Stimulated activated CD4-positive, alpha-beta T cell treated with anti-CD3 and anti-CD28 coated beads, Interleukin-4, amount 100 ng/mL, for 48 hours (primary cell): ENCODE measurements at places on chromosomes 2 and 18.

DNA sequence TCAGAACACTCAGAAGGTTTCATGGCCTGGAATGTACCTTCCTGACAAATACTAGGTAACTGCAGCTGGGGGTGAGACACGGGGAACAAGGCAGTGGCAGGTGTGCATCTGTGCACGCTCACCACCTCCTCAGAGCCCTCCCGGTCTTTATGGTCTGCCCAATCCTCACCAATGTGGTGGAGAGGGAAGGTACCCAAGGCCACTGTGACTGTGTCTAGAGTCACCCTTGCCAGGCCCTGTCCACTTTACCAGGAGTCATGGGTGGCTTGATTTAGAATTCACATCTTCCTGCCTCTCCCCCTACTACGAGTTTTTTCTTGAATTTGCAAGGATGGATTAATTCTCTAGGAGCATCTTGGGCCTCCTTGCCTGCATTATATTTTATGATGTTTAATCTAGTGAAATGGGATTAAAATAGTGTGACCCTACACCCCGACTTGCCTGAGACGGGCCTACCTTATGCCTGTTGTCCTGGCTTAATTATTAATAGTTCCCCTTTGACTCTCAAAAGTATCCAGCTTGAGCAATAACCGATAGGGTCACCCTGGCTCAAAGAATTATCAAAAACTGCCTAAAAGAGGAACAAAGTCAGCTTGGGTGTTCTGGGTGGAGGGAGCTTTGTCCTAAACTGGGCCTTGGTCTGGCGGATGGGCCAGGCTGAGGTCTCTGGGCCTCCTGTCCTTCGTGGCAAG, 56.5 kb downstream of the ACAA2 start:
- no peak for DNase-seq

DNA sequence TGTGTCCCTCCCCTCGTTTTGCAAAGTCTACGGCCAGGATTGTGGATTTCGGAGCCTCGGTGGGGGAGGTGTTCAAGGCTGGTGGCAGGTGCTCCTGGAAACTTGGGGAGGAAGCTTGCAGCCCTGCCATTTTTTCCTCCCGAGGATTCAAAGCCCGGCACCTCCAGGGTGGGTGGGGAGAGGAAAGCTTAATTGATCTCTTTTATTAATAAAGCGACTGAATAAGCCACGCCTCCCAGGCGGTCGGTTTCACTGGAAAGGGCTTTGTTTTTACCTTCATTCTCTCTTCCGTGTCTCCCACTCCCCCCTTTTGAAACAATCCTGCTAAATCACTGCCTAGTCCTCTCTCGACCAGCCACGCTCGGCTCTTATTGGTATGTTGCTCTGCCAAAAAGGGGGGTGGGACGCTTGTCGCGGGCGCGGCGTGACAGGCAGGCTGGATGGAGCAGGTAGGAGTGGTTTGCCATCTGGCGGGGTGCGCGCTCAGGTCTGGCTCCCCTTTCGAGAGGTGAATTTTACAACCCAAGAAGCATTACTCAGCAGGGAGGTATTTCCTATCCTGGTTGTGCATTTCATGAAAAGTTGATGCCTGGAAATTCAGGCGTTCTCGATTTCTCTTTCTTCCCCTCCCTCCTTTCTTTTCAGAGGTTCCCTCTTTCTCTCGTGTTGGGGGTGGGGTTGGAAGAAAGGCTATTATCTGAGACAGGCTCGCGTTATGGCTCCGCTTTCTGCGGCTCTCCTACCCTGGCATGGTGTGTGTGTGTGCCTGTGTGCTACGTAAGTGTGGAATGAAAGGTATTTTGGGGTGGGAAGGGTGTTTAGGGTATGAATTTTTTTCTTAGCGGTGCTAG, 1.4 kb downstream of the NEDD4L start:
- DNase-seq = peak; percentile 18

GRCh38 chr2:25131567-25132298, 36.6 kb downstream of the POMC start:
- no peak for DNase-seq

DNA sequence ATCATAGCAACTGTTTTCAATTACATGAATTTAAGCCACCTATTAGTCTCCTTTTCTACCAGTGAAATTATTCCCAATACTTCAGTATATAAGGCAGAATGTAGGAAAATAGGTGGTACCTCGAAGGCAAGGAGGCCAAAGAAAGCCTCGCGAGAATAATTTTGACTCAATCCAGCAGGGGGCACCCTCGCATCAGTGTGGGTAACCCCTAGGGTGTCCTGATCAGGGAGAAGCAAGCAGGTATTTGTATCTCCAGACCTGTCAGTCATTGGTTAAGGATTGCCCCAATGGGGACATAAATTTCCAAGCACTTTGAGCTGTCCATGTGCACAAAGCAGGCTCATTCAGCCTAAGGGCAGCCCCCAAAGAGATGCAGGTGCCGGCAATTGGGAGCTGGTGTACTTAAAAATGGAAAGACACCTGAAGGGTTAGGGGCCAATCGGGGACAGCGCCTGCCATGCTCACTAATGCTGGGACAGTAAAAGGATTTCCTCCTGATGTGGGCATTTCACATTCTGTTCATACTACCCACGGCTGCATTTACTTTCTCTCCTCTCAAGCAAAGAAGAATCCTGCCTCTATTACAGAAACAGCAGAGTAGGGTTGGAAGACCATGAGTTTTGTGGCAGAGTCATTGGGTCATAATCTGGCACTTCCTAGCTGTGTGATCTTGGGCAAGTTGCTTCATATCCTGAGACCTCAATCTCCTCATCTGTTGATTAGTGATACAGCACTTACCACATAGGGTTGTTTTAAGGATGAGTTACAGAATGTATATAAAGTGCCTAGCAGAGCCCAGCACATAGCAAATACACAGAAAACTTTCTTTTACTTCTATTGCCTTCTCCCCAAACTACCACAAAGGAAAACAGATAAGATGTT, 136.1 kb downstream of the ICOS start:
- peak; percentile 69 for DNase-seq

DNA sequence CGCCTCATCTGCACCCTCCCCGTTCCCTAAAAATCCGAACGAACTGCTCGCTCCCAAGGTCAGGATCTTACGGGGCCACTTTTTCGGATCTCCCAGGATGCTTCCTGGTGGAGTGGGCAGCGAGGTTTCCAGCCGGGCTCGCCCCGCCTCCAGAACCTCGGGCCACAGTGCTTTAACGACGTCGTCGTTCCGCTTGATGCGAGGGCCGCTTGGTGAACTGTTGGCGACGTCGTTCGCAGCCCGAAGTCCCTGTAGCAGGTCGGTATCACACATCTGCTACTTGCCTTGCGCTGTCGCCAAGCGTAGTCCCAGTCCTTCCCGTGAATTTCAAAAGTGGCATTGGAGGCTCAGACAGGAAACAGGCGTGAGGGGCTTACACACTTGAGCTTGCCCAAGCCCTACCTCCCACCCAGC, 15.3 kb downstream of the EVX2 start:
- no peak for DNase-seq

DNA sequence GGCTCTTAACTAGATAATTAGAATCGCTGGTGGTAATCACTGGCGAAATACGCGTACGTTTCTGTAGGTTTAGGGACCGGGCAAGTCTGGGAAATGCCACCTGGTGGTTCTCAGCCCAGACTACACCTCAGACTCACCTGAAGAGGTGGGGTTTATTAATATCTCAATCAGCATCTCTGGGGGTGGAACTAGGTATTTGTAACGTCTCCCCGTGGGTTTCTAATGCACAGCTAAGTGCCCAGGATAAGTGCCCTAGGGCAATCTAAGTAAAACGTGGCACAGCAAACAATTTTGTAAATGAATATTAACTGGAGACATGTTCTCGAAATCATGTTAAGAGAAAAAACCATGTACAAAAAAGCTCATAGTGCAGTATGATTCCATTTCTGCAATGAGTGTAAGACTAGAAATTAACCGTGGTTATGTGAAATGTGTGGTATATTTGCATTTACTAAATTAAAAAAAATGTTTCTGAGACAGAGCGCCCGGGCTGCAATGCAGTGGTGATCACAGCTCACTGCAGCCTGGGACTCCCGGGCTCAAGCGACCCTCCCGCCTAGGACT, 760 bp upstream of the CNOT11 start:
- DNase-seq = no peak

- no peak for DNase-seq
Observed at GRCh38 chr2:7730990-7731389, 813.8 kb downstream of the RNF144A start.

DNA sequence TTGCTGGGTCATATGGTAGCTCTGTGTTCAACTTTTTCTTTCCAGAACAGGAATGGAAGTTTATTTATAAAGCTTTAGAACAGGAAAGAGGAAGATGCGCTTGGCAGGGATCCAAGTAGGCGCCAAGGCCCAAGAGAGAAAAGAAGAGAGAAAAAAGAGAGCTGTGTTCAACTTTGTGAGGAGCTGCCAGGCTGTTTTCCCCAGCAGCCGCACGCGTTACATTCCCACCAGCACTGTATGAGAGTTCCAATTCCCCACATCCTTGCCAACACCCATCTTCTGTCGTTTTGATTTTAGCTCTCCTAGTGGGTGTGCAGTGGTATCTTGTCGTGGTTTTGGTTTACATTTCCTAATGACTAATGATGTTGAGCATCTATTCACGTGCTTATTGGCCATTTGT, 51.4 kb downstream of the KCNF1 start:
- no peak for DNase-seq

- no peak for DNase-seq
Observed at GRCh38 chr2:68429311-68429826, 37.7 kb downstream of the FBXO48 start.

DNA sequence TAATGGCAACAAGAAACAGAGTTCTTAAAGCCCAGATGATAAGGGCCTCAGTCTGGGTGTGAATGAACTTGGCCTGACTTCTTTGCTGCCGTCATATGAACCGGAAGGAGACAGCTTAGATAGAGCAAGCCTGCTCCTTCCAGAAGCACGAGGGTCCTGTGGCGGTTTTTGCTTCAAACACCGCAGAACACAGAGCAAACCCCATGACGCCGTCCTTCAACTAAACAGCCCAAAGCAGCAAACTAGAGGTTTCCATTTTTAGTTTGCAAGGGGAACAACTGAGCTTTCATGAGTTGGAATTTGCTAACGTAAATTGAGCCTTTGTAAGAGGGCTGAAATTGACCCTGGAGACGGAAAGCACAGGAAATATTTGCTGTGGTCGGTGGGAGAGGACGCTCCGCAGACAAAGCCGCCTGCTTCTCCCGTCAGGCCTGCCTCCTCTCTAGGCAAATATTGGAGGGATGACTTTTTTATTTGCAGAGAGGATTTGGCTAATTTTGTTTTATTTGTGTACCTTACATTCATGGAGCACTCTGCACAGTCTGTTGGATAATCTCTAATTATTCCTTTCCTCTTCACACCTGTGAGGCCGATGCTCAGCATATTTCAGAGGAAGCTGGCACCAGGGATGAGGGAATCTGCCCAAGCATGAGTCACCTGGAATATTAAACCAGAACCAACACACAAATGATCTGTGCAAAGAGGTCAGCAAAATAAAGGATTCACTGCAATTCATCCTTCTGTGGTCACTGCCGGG, 134.0 kb upstream of the NCK2 start:
- no peak for DNase-seq

DNA sequence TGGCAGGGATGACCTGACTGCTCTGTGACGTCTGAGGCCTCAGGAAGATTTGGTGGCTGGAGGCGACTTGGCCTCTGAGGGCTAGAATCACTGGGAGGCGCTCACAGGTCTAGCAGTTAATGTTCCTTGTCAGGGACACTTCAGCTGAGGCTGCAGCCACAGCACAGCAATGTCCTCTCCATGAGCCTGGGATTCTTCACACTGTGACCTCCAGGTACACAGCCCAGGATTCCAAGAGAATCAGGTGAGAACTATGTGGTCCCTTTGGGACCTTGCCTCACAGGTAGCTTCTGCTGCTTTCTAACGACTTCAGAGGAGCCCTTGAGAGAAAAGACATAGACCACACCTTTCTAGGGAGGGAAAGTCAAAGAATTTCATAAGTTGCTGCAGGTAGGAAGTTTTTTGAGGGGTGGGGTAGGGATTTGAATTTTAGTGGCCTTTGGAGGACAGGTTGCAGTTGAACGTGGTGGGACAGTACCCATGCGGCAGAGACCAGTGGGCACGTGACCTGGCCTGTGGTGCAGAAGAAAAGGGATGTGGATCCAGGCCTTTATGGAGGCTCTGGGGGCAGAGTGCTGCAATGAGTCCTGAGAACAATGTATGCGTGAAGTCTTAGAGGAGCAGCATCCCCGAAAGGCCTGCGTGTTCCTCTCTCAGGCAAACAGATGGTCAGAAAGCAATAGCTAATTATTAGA, 86.2 kb downstream of the LYPD1 start:
- no peak for DNase-seq

- no peak for DNase-seq
Observed at GRCh38 chr18:11066038-11066437, 83.3 kb downstream of the PIEZO2 start.

DNA sequence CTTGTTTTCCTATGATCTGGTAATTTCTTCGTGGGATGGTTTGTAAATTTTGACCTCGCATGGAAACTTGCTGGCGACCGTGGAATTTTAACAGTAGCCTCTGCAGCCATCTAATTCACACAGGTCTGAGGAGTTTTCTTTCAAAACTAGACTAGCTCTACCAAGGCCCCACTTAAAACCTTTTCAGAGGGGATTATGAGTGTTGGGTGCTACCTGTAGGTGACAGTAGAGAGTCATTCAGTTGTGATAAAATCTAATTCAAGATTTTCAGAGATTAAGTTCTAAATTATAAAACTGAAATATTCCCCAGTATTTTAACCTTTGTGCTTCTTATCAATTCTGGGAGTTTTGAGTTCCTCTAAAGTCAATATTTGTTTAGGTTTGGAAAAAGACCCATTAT, 31.0 kb downstream of the THSD7B start:
- DNase-seq = no peak

DNA sequence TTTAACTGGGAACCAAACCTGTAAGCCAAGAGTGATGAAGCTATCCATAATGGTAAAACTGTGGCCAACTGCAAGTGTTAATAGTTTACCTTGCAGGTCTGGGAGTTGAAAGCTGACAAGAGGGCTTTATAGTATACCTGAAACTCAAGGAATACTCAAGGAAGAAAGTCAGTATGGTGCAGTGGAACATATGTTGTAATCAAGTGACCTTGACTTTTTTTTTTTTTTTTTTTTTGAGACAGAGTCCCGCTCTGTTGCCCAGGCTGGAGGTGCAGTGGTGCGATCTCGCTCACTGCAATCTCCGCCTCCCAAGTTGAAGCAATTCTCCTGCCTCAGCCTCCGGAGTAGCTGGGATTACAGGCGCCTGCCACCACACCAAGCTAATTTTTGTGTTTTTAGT, 27.6 kb downstream of the VIL1 start:
- DNase-seq = no peak

- DNase-seq = no peak
Observed at GRCh38 chr2:18368008-18368407, 192.4 kb downstream of the RDH14 start.

DNA sequence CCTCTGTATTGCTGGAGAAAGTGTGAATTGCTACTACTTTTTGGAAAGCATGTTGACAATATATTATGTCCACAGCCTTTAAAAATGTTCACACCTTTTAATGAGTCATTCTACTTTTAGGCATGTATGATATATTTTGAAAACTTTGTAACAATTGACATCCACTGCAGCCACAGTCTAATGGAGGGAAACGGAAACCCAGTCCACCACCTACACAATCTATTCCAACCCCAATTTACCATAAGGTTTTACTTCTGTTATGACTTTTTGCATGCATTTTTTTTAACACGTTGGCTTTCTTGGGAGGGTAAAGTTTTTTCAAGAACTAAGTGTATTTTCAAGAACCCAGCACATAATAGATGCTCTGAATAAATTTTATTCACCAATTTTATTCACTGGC, 38.5 kb upstream of the ATP8B1 start:
- no peak for DNase-seq
